ENCODE measurements at places on chromosomes 16 and 17.

DNA sequence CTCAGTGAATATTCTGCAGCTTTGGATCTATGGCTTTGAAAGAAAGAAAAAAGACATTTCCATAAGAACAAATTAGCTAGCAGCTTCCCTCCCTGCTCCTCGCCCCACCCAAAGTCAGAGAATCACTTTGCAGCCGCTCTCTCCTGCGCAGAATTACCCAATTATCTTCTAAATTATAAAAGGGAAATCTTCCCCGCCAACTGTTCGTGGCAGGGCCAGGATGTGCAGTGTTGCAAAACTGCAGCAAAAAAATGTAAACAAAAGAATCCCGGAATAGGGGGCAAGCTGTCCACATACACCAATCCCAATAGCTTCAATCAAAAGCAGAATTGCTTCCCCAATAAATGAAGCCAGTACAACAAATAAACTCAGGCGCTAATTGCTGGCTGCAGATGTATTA lies 510.6 kb downstream of the RBFOX1 start:
- DNase-seq: no peak

DNA sequence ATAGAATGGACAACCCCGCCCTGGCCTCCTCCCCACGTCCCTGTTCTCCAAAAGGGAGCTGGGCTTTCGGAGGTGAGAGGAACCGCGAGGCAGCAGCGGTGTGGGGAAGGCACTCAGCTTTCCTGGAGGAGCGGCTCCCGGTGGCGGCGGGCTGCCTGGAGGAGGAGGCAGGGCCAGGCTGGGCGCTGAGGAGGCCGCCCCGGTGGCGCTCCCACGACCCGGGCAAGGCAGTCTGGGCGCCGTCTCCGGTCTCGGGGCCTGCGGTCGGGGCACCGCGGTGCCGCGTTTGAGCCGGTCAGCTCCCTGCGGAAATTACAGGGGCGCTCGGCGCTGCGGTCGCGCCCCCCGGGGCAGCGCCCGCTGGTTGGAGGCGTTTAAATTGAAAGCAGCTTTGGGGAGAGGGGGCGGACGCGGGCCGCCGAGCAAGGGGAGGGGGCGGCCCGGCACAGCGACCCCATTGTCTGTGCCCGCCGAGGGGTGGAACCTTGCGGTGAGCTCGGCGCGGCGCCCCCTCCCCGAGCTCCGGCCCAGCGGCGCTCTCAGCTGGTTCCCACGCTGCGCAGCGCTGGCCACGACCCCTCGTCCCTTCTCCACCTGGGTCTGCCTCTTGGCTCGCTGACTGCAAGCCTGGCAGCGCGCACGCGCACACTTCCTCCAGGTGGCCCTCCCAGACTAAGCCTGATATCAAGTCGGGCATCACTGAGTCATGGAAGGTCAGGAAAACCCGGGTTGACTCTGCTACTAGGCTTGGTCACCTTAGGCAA lies 58.7 kb upstream of the DLX4 start:
- DNase-seq: peak; percentile 21

- no peak for DNase-seq
These were observed 330.3 kb upstream of the CDH5 start for GRCh38 chr16:66036184-66036583.

DNA sequence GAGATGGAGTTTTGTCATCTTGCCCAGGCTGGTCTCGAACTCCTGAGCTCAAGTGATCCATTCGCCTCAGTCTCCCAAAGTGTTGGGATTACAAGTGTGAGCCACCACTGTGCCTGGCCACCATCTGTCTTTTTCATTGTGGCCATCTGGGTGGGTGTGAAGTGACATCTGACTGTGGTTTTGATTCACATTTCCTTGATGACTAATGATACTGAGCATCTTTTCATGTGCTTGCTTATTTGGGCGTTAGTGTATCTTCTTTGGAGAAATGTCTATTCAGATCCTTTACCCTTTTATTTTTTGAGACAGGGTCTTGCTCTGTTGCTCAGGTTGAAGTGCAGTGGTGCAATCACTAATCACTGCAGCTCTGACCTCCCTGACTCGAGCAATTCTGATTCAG lies 53.9 kb upstream of the ERN1 start:
- DNase-seq: peak; percentile 10

- peak; percentile 28 for DNase-seq
These were observed 228.8 kb downstream of the C16orf78 start for GRCh38 chr16:49602201-49602975.

- no peak for DNase-seq
These were observed 7.1 kb upstream of the SRRM2 start for GRCh38 chr16:2745116-2745890.

DNA sequence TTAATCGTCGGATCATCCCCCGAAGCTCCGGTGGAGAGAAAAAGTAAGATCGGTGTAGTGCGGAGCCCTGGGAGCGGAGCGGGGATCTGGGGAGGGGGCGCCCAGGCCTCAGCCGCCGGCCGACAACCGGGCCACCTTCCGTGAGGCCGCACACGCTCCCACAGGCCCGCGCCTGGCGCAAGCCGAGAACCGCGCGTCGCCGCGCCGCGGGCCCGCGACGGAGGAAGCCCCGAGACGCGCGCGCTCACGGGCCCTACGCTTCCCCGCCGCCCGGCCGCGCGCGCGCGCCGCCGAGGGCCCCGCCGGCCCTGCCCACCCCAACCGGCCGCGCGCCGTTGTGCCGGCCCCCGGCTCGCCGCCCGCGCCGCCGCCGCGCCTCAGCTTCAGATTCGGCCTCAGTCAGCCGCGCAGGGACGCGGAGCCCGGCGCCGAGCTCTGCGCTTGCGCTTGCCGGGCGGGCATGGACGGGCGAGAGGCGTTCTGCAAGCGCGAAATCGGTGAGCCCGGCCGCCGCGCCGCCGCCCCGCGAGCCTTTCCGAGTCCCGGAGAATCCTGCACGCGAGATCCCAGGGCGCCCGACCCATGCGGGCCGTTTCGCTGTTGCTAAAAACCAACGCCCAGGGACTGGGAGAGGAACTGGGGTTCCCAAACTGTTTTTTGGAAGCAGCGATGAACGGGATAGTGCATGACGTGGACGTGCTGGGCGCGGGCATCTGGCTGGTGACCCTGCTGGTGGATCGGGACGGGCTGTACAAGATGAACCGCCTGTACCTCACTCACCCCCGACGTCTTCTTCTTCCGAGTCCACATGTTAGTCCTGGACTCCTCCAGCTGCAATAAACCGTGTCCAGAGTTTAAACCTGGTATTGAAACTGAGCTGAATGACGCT lies 28.0 kb upstream of the LRRC37A start:
- DNase-seq: peak; percentile 91

- DNase-seq: no peak
These were observed 43.6 kb upstream of the CACNG5 start for GRCh38 chr17:66791347-66791746.

DNA sequence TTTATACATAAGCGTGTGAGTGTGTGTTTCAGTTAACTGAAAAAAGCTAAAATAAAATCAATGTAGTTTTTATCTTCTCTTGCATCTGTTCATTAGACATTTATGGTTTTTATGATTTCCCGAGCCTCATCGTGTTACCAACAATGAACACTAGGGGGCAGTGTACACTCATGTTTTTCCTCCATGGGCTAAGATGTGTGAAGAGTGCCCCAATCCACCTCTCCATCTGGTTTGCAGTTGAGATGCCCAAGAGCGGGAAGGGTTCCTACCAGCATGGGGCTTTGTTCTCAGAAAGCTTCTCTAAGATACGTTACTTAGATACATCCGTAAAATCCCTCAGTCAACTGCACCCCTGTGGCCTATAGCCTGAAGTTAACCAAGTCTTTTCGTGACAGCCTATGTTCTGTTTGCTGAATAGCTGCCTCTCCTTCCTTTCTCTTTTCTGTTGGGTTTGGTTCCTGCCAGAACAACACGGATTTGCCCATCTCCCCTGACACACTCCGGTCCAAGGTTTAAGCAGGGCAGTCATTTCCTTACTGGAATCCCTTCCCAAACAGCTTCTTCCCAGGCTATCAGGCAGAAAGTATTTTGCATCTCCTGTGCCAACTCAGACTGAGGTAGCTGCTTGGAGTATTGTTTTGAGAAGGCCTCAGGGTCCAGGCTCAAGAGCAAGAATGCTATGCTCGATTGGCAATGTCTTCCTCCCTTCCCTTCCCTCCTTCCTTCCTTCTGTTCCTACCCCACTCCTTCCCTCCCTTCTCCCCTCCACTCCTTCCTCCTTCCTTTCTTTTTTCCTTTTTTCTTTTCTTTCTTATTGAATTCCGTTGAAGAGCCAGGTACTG lies 12.9 kb upstream of the ELAC2 start:
- DNase-seq: peak; percentile 58

DNA sequence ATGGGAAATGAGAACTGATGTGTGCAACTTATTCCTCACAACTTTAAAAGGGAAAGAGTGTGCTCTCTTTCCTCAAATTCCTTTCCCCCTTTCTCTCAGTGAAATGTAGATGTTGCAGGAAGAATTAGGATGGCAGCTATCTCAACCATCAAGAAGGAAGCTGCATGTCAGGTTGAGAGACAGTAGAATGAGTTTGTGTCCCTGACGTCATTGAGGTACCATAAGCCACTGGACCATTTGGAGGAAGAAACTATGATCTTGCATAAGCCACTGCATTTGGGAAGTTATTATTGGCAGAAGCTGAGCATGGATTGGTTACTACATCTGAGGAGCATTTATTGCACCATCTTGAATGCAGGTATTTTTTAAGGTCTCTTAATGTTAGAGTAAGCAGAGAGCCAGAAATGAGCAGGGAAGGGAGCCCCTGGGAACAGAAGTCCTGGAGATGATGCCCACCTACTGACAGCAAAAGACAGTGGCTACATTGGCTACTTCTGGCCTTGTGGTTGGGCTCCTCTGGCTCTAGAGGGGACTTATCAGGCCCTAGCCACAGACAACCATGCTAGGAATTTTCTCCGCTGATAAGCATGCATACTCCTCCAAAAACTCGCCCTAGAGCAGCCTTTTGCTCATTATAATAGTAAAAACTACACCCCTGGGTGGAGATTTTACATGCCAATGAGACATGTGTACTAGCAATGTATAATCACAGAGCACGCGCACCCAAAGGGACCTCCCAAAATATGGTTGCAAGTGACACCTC lies 249.0 kb upstream of the SALL1 start:
- DNase-seq: no peak

DNA sequence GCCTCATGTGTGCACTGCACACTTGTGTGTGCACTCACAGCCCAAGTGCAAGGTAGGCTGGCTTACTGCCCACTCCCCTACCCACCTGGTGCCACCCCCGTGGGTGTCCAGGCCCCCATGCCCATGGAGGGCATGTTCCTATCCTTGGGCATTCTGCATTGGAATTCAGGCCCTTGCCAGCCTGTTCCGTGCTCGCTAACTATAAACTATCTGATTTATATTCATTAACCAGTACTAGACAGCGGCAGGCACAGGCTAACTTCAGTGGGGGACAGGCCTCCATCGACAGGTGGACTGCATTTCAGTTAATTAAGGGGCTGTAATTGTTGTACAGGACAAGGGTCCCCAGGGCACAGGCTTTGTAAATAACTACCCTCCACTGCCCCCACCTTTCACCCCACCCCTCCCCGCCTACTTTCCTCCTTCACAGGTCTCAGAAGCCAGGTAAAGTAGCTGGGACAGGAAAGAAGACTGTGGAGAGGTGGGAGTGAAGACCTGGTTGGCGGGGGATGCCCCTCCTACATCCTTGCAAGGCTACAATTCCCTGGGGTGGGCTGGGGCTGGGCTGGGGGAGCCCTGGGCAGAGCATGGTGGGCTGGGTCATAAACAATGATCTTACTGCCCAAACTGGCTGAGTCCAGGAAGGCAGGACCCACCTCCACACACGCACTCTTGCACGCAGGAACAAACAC lies 119.0 kb upstream of the LHX1 start:
- no peak for DNase-seq

DNA sequence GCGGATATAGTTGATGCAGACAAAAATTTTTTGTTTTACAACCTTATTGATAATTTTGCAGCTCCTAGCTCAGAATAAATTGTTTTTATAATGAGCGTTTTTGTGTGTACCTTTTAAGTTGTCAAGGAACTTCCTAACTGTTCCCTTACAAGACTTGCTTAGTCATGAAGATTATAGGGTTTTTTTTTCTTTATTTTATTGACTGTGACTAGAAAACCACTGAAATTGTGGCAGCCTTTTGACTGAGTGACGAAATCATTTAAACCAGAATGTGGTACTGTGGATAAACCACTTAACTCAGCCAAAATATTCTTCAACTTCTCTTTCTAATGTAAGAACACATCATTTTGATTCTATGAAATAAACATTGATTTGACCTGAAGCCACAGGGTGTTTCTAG lies 40.8 kb upstream of the VPS4A start:
- no peak for DNase-seq

DNA sequence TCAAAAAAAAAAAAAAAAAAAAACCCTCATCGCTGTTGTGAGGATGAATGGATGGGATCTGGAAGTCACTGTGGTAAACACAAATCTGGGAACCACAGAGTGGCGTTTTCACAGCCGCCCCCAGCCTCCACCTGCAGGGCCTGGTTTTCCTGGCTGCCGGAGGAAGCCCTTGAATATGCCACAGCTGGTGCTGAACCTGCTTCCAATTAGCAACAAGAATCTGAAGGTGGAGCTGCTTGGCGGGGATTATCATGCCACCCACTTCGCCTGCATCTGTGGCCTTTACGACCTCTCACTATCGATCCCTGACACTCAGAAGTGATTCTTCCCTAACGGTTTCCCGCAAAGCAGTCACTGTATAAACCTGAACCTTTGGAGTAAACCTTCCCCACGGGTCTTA lies 16.1 kb downstream of the MRM3 start:
- no peak for DNase-seq

GRCh38 chr16:11361701-11362451 lies 16.6 kb downstream of the RMI2 start:
- DNase-seq: peak; percentile 57

DNA sequence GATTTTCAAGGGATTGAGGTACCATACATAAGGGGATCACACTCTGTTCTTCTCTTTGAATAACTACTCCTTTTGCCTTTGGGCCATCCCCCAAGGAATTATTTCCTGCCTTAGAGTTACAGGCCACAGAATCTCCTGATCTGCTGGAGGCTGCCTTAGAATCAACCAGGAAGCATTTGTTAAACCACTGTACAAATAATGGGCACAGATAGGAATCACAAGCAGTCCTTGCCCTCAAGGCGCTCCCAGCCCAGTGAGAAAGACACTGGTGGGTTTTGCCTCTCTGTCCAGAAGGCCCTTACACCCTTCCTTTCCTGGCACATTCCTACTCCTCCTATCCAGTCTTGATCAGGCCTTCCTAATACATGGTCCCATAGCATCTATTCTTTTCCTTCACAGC lies 45.9 kb downstream of the MRTFB start:
- no peak for DNase-seq

DNA sequence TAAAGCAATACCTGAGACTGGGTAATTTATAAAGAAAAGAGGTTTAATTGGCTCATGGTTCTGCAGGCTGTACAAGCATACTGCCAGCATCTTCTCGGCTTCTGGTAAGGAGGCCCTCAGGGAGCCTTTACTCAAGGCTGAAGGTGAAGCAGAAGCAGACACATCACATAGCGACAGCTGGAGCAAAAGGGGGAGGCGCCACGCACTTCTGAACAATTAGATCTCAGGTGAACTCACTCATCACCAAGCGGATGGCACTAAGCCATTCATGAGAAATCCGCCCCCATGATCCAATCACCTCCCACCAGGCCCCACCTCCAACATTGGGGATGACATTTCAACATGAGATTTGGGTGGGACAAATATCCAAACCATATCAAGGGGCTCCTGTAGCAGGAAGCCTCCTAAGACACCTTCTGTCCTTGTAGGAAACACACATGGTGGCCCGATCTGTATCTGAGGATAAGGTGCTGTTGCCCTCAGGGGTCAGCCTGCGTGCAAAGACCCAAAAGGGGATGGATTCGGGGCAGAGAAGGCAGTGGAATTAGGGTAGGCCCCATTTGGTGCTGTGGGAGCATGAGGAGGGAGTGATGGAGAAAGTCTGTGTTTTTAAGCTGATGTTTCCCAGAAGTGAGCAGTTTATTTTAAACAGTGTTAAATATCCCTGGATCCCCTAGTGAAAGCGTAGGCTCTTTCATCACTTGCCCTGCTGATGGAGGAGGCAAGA lies 23.0 kb downstream of the IL21R start:
- DNase-seq: no peak

All from ACHN (cell line).